ENCODE measurements at places on chromosomes 13 and 19.

GRCh38 chr13:80382576-80382975 is 41.6 kb upstream of the SPRY2 start:
- no peak for DNase-seq

- no peak for DNase-seq
These were observed at the start of gene ZNF98 for GRCh38 chr19:22422211-22422610. Gene ZNF98 (minus strand): TSS chr19:22422346. CDS start chr19:22422224, 122 bp downstream.

GRCh38 chr19:50490991-50491472 is 14.4 kb upstream of the GARIN5A start:
- no peak for DNase-seq

- no peak for DNase-seq
These were observed 422 bp downstream of the ZNF71 start for GRCh38 chr19:56595548-56595899.

GRCh38 chr13:110310541-110311442 is 3.7 kb downstream of the COL4A2 start:
- DNase-seq, result no peak

- DNase-seq, result no peak
These were observed 9.8 kb downstream of the ELSPBP1 start for GRCh38 chr19:48004236-48004635.

DNA sequence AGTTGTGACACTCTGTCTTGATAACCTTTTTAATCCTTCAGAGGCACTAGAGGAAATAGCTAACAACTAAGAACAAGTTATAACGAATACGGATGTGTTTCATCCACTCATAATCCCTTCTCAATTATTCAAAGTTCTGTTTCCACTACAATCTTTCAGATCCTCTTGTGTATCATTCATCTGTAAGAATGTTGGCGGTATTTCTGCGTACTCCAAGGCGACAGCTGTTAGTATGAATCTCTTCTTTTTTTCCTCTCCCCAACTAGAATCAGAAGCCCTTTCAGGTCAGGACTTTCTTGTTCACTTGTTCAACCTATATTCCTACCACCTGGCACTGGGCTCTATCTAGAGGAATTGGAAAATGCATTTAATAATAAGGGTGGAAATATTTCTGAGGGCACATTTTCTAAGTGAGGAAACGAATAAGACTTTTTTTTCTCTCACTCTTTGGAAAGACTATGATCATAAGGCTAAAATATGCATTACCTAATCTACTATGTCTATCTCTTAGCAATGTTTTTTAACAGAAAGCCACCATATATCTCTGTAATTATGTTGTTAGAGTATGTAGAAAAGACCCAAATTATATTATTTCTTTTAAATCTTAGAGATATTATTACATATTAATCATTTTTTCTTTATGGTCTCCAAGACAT is 492.9 kb downstream of the PCDH20 start:
- DNase-seq, result no peak

- DNase-seq, result no peak
These were observed 27.8 kb upstream of the OR1M1 start for GRCh38 chr19:9058905-9059667.

DNA sequence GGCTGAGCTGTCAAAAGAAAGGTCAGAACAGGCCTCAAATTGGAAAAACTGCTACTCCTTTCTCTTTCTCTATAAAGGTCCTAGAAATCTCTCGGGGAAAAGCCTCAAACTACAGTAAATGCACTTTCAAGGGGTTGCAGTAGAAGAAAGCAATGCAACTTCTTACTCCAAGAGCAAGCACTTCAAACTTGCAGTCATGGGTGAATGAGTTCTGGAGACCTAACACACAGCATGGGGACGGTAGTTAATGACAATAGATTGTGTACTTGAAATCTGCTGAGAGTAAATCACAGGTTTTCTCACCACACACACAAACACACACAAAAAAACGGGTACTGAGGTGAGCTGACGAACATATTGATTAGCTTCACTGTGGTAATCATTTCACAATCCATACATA is 11.8 kb downstream of the TUBGCP3 start:
- no peak for DNase-seq

DNA sequence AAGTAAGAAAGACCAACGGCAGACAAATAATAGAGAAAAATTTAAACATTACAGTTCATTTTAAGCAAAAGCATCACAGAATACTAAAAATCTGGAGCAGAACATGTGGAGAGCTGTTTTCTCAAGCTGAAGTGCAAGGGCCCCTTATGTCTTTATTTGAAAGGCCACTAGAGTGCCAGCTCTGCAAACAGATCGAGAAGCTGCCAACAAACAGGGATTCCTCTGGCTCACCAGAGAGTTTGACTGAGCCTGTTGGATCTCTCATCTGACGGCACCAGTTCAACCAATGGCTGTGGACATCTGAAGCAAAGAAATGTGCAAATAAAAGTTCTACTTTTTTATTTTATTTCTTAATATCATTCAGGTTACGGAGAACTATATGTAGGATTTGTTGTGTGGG is 119.7 kb downstream of the COL4A2 start:
- DNase-seq, result no peak

- DNase-seq, result no peak
These were observed 244.5 kb upstream of the CSNK1A1L start for GRCh38 chr13:37349916-37350315.

- no peak for DNase-seq
These were observed 14.3 kb downstream of the ZBTB7A start for GRCh38 chr19:4052114-4052992.

GRCh38 chr13:112810608-112811007 is 120.8 kb downstream of the ATP11A start:
- no peak for DNase-seq

GRCh38 chr13:100542826-100543156 is 45.8 kb downstream of the GGACT start:
- no peak for DNase-seq

- DNase-seq, result no peak
These were observed 40.7 kb downstream of the PCCA start for GRCh38 chr13:100129605-100130004.

DNA sequence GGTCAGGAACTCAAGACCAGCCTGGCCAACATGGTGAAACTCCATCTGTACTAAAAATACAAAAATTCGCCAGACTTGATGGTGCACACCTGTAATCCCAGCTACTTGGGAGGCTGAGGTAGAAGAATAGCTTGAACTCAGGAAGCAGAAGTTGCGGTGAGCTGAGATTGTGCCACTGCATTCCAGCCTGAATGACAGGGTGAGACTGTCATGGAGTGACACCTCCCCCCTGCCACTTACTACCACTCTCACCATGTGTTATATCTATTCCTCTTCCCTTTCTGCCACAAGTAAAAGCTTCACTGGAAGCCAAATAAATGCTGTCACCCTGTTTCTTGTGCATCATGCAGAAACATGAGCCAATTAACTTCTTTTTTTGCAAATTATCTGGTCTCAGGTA is 10.6 kb upstream of the CEACAM4 start:
- DNase-seq, result no peak

DNA sequence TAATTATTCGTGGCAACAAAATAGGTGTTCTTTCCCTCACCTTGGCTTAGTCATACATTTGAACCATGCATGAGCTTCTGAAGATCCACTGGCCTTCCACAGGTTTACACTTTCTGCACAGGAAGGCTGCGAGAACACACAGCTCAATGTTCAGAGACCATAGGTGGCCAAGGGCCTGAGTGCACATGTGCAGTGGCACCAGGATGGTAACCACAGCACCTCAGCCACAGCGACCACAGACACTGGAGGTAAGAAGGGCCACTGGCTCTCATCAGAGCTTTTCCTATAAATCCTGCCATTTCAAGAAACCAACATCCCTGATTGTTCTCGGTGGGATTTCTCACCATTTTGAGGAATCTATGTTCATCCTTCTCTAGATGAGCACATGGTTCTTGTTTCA is 1.6 kb downstream of the DCLK1 start:
- no peak for DNase-seq

DNA sequence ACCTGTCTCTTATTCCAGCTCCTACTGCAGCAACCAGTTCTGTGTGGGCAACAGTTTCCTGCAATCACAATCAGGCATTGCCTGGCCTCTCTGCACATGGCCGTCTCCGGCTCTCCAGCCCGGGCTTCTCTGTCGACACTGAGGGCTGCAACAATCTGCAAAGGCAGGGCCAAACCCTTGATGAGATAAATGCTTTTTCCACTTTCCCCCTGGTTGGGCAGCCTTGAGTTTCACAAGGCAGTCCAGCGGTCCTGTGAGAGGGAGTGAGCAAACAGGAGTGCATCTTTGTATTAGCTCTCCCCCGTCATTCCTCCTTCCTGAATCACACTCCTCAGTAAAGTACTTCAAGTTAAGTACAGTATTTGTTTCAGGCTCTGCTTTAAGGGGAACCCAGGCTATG is 40.7 kb upstream of the VWA8 start:
- no peak for DNase-seq

DNA sequence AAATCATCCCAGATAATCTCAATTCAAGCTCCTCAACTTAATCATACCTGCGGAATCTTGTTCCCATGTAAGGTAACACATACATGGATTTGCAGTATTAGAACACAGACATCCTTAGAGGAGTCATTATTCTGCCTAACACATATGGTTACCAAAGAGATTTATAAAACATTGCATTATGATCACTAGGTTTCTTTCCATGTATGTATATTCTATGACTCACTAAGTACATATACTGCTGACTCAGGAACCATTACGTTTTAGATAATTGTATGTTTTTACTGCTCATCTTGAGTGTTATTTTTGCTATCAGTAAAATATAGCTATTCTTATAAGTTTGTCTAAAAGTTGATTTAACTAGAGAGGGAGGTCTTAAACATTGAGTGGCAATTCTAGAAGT is 182.9 kb downstream of the SLITRK6 start:
- no peak for DNase-seq

DNA sequence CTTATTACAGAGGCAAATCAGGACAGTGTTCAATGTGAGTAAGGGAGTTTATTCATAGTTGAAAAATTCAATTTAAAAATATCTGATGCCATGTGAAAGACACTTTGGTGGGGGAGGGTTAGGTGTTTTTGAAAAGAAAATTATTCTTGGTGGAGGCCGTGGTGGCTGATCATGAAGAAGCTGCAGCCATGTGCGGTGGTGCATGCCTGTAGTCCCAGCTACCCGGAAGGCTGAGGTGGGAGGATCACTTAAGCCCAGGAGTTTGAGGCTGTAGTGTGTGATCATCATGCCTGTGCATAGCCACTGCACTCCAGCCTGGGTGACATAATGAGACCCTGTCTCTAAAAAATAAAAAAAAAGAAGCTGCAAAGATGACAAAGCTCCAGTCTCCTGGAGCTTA is 28.6 kb downstream of the WDFY2 start:
- DNase-seq, result no peak

GRCh38 chr19:17385878-17386611 is 8.0 kb downstream of the CCDC194 start:
- DNase-seq, result no peak

DNA sequence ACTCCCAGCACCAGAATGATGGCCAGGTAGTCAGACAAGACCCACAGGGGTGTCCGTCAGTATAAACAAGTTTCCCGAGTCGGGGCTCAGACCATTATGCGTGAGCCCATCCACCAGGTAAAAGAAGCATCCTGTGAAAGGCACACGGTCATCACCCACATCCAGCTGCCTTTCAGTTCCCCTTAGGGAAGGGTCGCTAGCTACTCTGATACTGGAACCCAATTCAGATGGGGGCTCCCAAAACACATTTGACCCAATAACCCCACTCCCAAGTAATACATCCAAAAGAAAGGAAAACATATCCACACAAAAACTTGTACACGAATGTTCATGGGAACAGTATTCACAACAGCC is 66.8 kb downstream of the STK24 start:
- DNase-seq, result no peak

DNA sequence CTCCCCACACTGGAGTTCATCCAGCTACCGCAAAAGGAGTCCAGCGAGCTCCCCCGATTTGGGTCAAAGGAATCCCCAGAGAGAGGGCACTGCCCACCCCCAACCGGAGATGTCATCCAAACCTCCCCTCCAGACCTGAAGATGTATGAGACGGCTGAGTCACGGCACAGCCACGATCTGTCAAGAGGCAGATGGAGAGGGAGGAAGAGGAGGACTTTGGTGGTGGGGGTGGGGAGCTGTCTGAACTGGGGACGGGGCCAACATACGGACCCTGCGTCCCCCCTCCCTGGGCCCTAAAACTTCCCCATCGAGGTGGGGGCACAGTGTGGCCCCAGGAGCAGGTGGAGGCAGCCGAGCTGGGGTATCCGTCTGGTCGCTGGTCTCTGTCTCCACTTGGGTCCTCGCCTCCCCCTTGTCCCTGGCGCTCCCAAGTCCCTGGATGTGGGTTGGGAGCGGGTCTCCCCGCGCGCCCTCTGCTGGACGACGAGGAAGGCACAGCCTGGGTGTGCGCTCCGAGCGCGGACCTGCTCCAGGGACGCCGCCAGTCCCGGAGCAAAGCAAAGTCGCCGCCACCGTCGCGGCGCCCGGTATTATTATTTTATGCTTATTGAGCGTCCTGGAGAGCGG is 3.8 kb downstream of the PDE4A start:
- DNase-seq, result no peak

DNA sequence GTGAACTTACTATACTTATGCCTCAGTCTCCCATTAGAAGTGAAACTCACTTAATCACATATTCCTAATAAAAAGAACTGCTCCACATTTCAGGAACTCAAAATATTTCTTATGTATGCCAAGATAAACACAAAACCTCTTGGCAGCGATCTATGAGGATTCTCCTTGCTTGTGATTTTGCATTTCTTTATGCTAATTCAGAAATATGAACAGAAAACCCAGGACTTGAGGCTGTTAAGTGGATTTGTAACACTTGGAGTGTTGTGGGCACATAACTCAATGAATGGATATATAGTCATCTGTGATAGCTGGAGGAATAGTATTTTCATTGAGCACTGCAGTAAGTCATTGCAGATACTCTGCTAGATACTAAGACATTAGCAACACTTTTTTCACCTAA is 5.6 kb upstream of the KATNAL1 start:
- DNase-seq, result no peak

DNA sequence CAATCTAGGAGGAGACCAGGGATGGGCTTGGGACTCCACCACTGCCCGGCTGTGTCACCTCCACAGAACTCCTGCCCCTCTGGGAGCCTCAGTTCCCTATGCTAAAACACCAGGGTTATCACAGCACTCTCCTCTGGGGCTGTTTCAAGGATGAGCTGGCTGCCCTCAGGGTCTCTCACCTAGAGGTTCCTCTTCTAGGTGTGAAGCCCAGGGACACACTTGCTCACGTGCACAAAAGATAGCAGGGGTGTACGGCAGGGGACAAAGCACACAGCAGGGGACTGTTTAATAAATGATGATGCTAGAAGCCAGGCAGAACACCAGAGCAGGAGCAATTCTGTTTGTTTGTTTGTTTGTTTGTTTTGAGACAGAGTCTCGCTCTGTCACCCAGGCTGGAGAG is 16.8 kb upstream of the LYPD3 start:
- DNase-seq, result no peak

All from NCI-H1436 treated with DMSO at 0.1 percent for 48 hours (cell line).